ENCODE measurements at places on chromosomes 13 and 19.

DNA sequence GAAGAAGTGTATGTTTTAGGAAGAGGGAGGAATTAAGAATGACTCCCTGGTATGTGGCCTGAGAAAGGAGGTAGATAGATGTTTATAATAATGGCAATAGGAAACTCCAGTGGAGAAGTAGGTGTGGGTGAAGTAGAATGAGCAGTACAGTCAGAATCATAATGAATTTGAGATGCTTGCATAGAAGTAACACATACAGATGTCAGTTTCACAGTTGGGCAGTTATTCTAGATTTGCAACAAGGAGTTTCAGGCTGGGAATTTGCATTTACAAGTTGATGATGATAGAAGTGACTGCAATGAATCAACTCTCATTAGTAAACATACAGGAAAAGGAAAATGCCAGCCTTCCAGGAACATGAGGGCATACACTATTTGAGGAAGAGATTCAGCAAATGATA is 149.0 kb downstream of the SLITRK1 start:
- DNase-seq = no peak

- no peak for DNase-seq
Measured at GRCh38 chr19:51779181-51779580, 15.8 kb upstream of the FPR3 start.

GRCh38 chr19:32448026-32448425 is 42.5 kb downstream of the DPY19L3 start:
- no peak for DNase-seq

DNA sequence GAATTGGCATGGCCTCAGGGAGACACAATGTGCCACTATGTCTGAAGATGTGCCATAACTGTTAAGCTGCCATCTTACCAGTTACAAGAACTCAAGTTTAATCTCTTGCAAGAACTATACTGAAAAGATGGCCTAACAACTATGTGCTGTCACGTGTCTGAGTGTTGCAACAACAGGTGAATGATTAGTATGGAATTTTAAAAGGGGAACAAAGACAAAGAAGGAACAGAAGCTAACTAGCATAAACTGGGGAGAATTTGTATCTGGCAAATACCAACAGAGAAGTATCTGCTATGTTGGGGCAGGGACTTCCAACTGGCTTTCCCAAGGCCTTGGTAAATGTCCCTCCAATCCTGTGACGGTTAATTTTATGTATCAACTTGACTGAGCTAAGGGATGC is 11.5 kb upstream of the ACOD1 start:
- no peak for DNase-seq

DNA sequence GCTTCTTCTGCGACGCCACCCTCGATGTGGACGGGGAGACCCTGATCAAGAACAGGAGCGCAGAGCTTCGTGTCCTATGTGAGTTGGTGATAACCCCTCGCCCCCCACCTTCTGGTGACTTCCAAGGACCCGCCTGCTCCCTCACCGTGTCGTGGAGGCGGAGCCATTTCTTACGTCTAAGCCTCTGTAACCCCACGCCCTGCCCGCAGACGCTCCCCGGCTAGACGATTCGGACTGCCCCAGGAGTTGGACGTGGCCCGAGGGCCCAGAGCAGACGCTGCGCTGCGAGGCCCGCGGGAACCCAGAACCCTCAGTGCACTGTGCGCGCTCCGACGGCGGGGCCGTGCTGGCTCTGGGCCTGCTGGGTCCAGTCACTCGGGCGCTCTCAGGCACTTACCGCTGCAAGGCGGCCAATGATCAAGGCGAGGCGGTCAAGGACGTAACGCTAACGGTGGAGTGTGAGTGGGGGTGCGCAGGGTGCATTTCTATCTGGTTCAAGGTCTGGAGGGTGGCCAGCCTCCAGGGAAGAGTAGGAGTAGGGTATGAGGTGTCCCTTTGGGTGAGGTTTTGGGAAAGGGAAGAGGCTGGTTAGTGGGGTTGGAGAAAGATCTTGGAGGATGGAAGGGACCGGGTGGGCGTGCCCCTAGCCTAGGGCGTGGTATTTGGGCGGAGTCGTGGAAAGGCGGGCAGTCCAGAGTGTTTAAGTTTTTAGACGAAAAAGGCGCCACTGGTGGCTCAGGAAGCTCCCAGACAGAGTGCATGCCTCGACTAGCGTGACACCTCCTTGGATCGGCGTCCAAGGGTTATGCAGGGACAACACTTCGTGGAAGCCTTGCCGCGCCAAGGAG is 3.3 kb downstream of the ICAM5 start:
- no peak for DNase-seq

GRCh38 chr19:15113245-15114152 is 6.3 kb downstream of the SYDE1 start:
- DNase-seq = no peak

GRCh38 chr13:89270736-89271135 is 1599.6 kb downstream of the SLITRK5 start:
- DNase-seq = no peak

- no peak for DNase-seq
Measured at GRCh38 chr13:66551128-66551527, 679.0 kb downstream of the PCDH9 start.

DNA sequence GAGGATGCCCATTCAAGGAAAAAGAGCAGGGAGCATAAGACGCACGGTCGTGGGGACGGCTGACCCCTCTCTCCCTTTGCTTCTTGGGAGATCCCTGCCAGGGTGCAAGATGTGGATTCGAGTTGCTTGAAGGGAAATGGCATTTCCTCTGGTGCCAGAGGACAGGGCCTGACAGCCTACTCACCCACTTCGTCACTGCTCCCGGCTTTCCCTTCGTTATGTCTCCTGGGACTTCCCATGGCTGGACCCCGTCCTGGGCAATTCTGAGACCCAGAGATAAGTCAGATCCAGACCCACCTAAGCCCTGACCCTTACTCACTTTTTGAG is 1.2 kb downstream of the TBC1D17 start:
- DNase-seq = no peak

GRCh38 chr19:15812060-15812722 is 3.3 kb downstream of the OR10H1 start:
- DNase-seq = no peak

GRCh38 chr19:46656541-46656940 is 4.4 kb downstream of the DACT3 start:
- DNase-seq = no peak

- no peak for DNase-seq
Measured at GRCh38 chr19:14012378-14012915, 6.3 kb upstream of the RFX1 start.
